ENCODE measurements at places on chromosomes 6 and 20. TPM values are rescaled to one million over a fixed set of nuclear protein-coding genes. Genes with fewer than 3 reads are reported as not detected.

The PBOV1 gene
- total RNA-seq = not detected

The IL17A gene
- not detected for total RNA-seq

The BPIFA1 gene
- not detected for total RNA-seq

The HCRTR2 gene
- total RNA-seq = not detected

The GCM1 gene
- total RNA-seq = not detected

The JPH2 gene
- under 0.01 TPM for total RNA-seq

The MRS2 gene
- 20.5 TPM for total RNA-seq

The EBF4 gene
- total RNA-seq = 0.34 TPM

All from bronchus fibroblast of lung (primary cell).